ENCODE measurements at places on chromosomes 6 and 20.

DNA sequence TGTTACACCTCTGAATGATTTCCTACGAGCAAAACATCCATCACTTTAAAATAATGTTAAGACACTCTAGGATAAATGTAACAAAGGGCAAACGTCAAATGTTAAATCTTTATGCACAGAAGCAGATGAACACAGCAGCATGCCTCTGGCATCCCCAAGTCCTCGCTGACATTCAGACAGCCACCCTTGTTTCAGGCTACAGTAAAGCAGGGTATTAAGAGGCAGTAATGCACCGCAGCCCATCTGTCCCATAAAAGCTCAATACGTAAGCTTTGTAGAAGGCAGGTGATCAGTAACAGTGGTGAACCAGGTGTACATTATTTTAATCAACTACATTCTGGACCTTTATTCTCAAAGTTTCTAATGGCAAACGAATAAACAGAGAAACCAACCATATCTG lies 64.8 kb downstream of the PPP1R3G start:
- no peak for DNase-seq

- DNase-seq: no peak
Observed at GRCh38 chr6:146948790-146949342, 255.4 kb upstream of the STXBP5 start.

DNA sequence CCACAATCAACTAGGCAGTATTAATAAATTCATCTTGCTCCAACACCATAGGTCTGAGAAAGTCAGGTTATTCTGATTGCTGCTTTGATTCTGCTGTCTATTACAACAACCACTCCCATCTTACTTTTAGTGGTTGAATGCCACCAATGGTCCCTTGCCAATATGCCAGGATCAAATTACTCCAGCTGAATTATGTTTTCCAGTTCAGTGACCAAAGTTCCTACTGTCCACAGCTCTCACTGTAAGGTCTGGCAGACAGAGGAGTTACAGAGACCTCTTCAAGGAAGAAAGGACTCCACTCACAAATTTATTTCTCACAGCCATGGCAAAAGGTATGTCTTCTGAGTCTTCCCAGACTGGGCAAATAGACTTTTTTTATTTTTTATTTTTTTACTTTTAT lies 557.0 kb downstream of the HAO1 start:
- no peak for DNase-seq

DNA sequence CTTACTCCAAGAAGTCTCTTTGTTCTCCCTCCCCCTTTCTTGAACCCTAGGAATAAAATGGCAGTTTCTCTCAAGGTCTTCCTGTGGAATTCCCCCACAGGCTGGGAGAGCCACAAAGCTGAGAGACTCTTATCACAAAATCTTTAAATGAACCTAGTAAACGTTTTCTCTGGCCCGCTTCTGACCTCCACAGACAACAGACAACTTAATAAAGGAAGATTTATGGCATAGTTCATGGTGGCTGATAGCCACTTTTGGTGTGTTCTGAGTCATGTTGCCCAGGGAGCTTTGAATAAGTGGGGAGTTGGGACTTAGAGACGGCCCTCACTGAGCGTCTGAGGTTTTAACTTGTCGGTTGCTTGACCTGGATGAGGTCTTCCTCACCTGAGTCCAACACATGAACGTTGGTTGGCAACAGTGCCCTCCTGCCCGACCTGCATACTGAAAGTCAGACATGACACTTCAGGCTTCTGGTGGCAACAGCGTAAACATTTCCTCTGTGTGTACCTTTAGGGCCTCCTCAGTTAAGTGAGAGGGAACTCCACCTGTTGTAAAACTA lies 124.1 kb downstream of the FOXO3 start:
- DNase-seq: peak; percentile 46

GRCh38 chr6:75377386-75377785 lies 92.8 kb upstream of the TMEM30A start:
- DNase-seq: no peak

Measured in MV-4-11 (cell line).